OCI-LY7 (cell line): ENCODE measurements at places on chromosomes 3 and 15.
A peak's percentile ranks its signal among the peaks of the same experiment; 100 is the strongest.

GRCh38 chr15:68979816-68980215 lies 34.7 kb upstream of the NOX5 start:
- DNase-seq, result no peak

GRCh38 chr15:51401872-51402517 lies 60.5 kb downstream of the GLDN start:
- DNase-seq, result no peak

DNA sequence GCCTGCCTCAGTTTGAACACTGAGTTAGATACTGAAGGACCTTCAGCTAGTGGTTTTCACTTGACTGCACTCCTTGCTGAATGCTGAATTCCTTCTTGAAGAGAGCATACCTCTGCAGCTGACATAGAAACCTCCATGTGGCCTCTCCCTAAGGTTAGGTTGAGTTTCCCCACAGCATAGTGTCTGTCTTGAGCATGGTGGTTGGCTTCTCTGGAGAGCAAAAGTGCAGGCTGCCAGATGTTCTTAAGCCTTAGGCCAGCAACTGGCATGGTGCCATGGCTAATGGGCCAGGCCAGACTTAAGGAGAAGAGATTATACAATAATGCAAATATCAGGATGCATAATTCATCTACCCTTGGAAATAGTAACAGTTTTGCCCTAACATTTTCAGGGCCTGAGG lies 545.6 kb upstream of the ZNF385D start:
- DNase-seq, result no peak

DNA sequence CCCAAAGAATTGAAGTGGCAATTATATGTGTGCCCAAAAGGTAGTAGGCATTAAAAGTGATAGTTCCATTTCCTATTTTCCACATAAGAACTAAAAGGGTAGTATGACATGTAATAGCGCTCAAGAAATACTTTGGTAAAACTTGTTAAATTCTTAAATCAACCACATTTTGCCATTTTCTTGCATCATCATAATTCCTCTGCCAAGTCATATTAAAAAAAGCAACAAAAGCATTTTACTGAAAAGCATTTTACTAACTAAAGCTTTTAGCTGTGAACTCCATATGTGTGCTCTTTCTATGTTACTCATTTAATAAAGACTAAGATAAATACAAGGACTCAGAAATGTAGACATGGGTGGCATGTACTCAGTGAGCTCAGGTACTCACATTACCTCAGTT lies 70.1 kb downstream of the GPR160 start:
- no peak for DNase-seq

DNA sequence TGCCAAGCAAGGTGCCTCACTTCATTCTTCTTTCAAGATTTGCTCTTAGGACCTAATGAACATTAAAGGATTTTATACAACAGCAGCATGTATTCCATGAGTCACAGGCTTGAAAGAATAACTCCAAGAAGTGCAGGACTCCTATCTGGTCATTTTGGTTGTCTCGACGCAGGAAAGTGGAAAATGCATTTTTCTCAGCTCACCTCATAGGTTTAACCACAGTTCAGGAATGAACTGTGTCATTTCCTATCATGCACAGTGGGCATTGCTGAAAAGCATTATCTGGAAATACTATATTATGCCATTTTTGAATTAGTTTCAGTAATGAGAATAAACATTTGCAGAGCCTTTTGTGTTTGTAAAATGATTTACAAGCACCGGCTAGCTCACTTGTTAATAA lies 98.7 kb upstream of the BFSP2 start:
- no peak for DNase-seq

DNA sequence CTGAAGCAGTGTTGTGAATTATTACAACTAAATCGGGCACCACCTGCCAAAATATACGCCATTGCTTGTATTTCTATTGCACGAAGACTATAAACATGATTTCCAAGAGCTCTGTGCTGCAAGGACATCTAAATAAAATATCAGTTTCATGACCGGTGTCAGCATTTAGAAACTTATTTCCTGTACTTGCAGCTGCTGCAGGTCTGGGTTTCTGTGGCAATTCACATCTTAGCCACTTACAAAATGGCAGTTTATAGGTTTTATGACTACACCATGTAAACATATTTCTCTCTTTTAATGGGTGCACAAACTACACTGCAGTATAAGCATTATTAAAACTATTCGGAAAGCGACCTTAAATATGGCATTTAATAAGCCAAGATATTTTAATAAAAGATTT lies 359.4 kb downstream of the VPS13C start:
- DNase-seq, result no peak

GRCh38 chr15:45704329-45705249 lies 69.8 kb downstream of the SQOR start:
- no peak for DNase-seq

- DNase-seq, result no peak
Measured at GRCh38 chr15:74176262-74177214, 3.0 kb downstream of the ISLR start.

GRCh38 chr3:38086496-38086895 lies 47.5 kb downstream of the DLEC1 start:
- no peak for DNase-seq

- DNase-seq, result no peak
Measured at GRCh38 chr15:40590667-40591050, 3.4 kb upstream of the KNL1 start.

GRCh38 chr15:33655488-33655887 lies 312.8 kb upstream of the CHRM5 start:
- DNase-seq, result no peak

DNA sequence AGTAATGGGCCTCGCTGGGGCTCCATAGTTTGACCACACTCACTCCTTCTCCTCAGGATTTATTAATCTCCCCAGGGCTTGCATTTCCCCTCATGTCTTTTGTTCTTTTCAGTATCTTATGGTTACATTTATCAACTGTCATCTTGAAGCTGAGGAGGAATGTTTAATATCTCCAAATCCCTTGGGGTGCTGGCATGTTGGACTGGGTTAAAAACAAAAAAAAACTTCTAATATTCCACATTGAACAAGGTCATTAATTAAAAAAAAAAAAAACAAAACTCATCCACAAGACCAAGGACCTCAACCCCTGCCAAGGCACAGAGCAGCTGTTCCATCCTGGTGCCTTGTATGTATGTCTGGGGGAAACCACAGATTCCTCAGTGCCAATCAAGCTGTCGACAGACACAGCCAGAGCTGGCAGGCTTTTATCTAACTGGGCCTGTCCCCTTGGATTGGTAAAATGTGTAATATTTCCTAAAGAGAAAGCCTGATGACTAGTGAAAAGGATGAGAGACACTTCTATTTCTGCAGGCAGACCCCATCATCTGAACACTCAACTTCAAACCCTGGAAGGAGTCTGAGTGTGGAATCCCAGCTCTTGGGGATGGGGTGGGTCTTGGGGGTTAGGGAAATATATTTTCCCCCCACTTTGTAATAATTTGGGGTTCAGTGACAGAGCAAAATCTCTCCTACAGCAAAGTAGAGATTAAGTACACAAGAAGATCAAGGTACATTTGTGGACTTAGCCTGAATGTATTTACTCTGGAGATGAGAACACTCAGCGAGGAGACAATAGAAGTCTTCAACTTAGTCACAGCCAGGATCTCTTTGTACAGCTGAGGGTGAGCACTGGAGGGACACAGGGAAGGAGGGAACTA lies 69.1 kb downstream of the TTC23 start:
- no peak for DNase-seq

DNA sequence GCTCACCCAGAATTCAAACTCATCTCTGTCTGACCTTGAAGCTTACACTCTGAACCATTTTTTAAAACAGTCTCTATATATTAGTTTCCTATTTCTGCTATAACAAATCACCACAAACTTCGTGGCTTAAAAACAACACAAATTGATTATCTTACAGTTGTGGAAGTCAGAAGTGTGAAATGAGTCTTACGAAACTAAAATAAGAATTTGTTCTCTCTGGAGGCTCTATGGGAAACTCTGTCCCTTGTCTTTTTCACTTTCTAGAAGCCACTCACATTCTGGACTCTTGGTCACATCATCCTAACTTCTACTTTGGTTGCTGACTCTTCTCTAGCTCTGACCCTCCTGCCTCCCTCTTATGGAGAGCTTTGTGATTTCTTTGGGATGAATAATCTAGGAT lies 429.3 kb upstream of the THBS1 start:
- DNase-seq, result no peak

- no peak for DNase-seq
Measured at GRCh38 chr3:40639006-40639405, 114.2 kb downstream of the ZNF621 start.

GRCh38 chr3:124829819-124830554 lies 57.2 kb downstream of the ITGB5 start:
- DNase-seq, result no peak

DNA sequence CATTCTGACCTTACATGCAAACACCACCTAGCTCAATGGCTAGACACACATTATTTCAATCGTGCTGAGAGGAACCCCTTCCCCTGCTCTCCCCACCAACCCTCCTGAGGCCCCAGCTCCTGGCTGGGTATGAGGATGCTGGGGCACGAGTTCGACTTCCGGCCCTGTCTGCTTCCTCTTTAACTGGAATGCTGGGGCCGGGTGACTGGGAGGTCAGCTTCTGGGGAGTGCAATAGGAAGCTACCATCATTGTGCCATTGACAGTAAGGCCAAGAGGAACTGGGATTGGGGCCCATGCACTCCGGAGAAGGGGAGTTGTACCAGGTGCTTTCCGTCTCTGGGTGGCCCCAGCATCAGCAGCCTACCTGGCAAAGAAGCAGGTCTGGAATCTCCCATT lies 15.6 kb upstream of the TLE3 start:
- no peak for DNase-seq

GRCh38 chr15:60585743-60586708 lies 107.1 kb upstream of the ICE2 start:
- DNase-seq, result peak; percentile 82

GRCh38 chr3:49294343-49294742 lies 17.3 kb upstream of the C3orf62 start:
- DNase-seq, result no peak

GRCh38 chr15:80152896-80153876 lies at the start of gene FAH:
TSS of gene FAH (plus strand) at chr15:80152999. CDS start at chr15:80153055, 56 bp downstream.
- peak; percentile 58 for DNase-seq

GRCh38 chr3:162112719-162113118 lies 616.1 kb downstream of the OTOL1 start:
- no peak for DNase-seq

GRCh38 chr3:130865489-130865888 lies 28.4 kb upstream of the ATP2C1 start:
- DNase-seq, result no peak

GRCh38 chr15:56042982-56043980 lies 49.9 kb upstream of the NEDD4 start:
- DNase-seq, result no peak

DNA sequence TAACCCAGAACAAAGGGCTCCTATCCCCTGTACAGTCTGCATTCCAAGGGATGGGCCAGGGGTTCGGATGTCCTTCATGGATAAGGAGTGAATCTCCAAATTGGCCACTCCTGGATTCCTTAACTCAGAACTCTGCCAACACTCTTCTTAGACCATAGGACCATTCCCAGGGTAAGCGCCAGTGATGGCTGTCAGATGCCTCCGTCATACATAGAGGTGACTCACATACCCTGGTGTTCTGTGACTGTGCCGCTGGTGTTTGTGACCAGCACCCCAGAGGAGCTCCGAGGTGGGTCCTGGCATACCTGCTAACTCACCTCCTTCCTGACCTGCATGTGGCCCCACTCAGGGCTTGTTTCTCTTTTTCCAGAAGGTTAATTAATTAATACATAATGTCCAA lies 134.7 kb downstream of the KLF13 start:
- no peak for DNase-seq

GRCh38 chr3:124398594-124398993 lies 331.7 kb upstream of the UMPS start:
- DNase-seq, result no peak

DNA sequence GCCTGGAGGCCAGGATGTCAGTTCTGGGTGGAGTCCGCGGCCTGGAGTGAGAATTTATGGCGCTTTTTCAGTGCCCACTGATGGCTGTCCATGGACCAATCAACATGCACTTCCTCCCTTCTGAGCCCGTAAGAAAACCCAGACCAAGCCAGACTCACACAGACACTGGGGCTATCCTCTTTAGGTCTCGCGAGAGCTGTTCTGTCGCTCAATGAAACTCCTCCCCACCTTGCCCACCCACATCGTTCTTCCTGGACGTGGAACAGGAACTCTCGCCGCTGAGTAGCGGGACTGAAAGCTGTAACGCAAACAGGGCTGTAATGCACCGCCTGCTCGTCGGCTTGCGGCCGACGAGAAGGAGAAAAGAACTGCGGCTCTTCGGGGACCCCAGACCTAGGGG lies 833.0 kb upstream of the CADM2 start:
- no peak for DNase-seq

DNA sequence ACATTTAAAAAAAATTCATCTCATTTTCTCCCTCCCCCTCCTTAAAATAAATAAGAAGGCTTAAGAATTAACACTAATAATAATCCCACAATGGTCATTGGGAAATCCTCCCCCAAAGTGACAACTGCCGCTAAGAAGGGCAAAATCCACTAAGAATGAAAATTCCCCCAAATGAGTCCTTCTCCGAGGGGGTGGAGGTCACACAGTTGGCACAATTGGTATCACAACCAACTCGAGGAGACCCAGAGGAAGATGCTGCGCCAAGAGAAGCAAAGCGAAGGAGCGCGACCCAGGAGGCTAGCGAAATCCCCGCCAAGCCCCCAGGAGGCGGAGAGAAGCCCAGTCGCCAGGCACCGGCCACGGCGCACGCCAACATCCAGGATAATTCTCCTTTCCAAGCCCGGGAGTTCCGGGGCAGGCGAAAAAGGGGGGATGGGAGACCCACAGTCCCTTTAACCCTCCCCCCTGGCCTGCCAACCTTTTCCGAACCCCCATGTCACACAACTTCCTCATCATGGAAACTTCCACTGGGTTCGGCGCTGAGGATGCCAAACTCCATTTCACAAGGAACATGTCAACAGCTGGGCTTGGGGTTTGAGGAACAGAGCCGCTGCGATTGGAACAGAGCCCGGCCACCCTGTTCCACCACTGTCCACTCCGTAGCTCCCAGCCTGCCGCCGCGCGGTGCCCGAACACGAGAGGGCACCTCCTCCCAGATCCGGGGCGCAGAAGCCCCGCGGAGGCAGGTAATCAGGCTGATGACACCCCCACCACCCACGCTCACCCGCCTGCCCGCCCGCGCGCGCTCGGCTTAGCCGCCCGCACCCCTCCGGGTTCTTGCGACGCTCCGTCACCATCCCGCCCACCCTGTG lies 668 bp downstream of the THRB start:
- no peak for DNase-seq

DNA sequence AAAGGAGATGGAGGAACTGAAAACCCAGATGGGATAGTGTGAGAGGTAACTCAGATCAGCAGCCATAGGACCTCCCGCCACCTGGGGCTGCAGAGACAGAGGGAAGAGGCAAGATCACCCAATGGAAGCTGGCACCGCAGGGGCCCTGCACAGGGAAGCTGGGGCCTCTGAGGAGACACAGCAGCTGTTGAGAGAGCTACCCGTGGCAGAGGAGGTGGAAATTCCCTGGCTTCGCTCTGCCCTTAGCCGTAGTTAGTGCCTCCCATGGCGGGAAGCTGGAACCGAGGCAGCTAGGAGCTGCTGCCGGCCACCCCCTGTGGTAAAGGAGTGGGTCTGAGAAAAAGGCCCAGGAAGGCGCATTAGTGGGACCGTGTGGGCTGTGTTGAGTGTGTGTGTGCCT lies 18.0 kb upstream of the PLXNA1 start:
- no peak for DNase-seq

GRCh38 chr3:197286678-197287077 lies 11.7 kb downstream of the DLG1 start:
- DNase-seq, result no peak
